ENCODE measurements at places on chromosomes 3 and 15. TPM values are rescaled to one million over a fixed set of nuclear protein-coding genes. Genes with fewer than 3 reads are reported as not detected.

CPA3 gene
- 2.1 TPM for total RNA-seq

GRCh38 chr3:56190771-56191305 lies 277.4 kb downstream of the ERC2 start:
- DNase-seq, result no peak

PARP9 gene
- total RNA-seq, result 29.2 TPM

- DNase-seq, result peak; percentile 81
Observed at GRCh38 chr15:46091860-46092450, 457.1 kb downstream of the SQOR start.

DNA sequence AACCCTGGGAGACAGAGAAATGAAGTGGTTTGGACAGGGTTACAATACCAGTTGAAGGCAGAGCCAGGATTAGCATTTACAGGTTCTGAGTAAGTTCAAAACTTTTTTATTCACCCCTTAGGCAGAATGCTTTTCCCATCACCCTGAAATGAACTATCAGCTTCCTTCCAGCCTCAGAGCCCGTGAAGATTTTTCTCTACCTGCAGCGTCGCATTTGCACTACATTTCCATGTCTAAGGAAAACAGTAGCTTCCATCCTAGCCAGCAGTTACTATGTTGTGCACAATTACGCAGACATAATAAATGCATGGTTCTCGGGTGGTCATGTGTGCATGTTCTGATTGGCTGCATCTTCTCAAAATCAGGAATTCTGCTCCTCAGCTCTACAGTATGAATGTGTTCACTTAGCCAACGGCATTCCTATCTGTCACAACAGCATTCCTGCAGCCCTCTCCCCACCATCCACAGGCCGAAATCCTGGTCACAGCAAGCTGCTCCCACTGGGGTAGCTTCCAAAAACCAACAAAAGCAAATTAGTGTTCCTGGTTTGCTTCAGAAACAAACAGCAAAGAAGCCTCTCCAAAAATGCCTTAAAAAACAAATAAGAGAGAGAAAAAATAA lies 510.8 kb upstream of the SEMA6D start:
- no peak for DNase-seq

DNA sequence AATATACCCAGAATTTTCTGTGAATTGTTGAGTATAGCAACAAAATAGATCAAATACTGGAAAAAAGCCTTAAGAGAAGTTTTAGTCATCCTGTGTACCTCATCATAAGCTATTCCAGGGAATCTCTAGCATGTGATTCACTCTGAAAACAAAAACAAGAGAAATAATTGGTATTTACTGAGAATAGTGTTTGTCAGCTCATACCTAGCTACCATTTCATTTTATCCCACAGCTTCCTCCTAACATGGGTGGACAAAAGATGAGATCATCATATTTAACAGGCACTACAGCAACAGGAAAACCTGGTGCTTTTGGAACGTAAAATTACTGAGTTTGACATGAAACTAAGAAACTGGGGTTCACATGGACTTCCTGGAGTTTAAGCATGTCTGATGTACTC lies 753.5 kb upstream of the NECTIN3 start:
- DNase-seq, result no peak

GRCh38 chr3:54928046-54928770 lies at the start of gene LRTM1:
TSS of gene LRTM1 (minus strand) at chr3:54928059. CDS start at chr3:54927911, 148 bp downstream.
- DNase-seq, result no peak

DNA sequence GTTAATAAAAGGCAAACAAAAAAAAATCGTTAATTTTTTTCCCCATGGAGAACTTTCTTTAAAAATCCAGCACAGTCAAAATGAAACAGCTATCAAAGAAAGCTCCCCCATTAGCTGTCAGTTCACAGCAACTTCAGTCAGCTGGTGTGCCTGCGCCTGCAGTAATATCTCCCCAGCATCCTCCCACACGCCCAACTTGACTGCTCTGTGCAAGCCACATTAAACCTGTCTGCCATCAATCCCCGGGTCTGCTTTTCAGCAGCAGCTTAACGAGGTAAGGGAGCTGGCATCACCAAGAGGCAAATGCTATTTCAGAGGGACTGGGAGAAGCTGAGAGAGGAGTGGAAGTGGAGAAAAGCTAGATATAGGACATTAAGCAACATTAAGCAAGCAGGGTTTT lies 337.5 kb downstream of the GAP43 start:
- peak; percentile 6 for DNase-seq

GLDN gene
- 0.59 TPM for total RNA-seq

POPDC2 gene
- total RNA-seq, result 1.1 TPM

EPB42 gene
- total RNA-seq, result not detected

- DNase-seq, result peak; percentile 26
Observed at GRCh38 chr3:178182337-178182779, 353.9 kb upstream of the KCNMB2 start.

All from osteoblast (primary cell).